ENCODE measurements at places on chromosomes 1 and 21.

DNA sequence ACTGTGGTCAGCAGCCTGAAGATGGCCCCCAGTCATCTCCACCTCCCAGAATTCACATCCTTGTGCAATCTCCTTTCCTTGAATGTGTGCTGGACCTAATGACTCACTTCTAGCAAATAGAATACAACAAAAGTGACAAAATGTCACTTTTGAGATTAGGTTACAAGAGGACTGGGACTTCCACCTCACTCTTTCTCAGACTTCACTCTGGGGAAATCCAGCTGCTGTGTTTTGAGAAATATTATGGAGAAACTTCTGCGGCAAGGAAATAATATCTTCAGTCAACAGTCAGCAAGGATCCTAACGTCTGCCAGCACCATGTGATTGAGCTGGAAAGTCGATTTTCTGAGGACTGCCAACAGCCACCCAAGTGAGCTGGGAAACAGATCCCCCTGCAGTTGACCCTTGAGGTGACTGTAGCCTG is 70.5 kb upstream of the GADD45A start:
- no peak for DNase-seq

DNA sequence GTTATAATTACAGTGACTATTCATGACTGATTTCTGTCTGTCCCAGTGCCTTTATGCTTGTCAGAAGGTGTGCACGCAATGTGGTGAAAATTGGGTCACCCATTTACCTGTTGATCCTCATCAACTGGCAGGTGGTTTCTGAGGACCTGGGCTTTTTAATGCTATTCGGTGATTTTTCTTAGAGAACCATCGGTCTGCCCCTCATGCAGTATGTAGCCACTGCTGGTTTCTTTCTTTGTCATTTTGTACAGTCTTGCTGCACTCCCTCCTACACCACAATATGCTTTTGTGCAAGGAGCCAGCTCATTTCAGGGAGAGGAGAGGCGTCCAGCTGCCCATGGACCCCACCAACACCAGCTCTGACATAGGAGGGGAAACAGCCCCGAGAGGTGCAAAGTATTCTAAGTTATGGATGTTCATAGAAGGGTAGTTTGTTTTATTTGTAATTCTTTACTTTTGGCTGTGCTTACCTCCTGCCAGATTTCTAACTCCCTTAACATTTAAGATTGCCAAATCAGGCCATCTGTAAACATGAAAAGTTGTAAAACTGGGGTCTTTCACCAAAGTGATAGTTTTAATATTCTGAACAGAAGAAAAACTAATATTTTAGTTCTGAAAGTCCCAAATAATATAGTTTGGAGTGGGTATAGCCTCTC is 325.3 kb downstream of the PTBP2 start:
- DNase-seq, result no peak

DNA sequence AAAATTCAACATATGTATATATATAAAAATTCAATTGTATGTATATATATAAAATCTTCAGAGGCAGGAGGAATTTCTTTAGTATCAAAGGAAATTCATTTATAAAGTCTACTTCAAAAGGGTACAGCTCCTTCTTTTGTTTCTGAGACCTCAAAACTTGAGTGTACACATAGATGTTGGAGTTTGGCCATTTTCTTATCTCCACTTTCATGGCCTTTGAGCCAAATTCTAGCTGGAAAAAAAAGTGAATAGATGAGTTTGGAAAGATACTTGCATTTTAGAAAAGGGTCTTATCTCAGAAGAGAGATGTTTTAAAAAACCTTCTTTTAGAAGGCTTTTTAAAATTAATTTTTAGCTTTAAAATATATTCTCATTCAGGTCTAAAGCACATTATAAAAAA is 103.2 kb downstream of the ATF6 start:
- no peak for DNase-seq

GRCh38 chr21:14403681-14404318 is 20.9 kb upstream of the HSPA13 start:
- peak; percentile 0 for DNase-seq

DNA sequence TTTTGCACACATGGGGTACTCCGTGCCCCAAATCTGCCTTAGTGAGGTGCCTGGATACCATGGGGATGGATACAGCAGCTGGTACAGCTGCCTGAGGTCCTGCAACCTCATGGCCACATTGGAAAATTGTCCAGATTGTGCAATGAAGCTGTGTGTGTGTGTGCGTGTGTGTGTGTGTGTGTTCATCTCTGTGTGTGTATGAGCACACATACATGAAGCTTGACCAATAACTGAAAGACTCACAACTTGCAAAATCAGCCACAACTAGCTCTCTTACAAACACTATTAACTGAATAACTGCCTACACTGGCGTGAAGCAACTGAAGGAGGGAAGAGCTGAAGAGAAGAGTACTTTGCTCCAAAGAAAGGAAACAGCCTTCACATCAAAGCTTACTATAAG is 78.1 kb downstream of the ERG start:
- no peak for DNase-seq

DNA sequence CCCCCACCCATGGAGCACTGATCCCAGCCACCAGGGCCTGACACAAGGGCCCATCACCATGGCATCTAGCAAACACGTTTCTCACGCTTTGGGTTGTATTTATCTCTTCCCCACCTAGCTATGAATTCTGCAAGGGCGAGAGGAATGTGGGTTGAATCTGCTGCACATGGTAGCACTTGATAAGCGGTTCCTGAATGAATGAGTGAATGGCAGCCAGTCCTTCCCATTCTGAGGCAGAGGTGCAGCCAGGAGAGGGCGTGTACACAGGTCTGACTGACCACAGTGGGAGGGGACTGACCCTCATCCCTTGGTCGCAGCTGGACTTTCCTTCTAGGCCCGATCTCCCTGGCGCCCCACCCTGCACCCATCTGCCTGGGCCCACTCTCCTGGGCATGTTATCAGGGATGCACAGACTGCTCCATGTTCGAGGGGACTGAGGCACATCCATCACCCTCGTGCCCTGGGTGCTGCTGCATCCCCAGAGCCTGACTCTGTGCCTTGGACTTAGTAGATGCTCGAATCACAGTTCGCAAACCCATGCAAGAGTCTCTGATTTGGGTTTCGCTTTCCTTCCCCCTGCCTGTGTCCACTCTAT is 1.0 kb downstream of the RD3 start:
- DNase-seq, result no peak

- DNase-seq, result no peak
Observed at GRCh38 chr21:37367703-37368540, 1.3 kb downstream of the DYRK1A start.

- DNase-seq, result peak; percentile 58
Observed at GRCh38 chr21:42021371-42022090, 11.4 kb upstream of the ZBTB21 start.

DNA sequence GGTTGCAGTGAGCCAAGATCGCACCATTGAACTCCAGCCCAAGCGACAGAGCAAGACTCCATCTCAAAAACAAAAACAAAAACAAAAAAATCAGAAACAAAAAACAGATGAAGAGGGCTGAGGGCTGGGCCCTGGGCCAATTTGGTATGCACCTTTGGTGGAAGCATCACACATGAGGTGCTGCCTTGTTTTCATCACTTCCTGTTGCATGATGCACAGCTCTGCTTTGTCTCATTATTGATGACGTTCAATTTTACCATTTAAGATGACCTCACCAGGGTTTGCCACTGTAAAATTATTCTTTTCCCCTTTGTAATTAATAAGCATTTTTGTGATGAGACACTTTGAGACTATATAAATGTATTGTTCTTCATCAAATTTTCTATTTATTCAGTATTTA is 9.8 kb upstream of the IFNAR2 start:
- no peak for DNase-seq

- no peak for DNase-seq
Observed at GRCh38 chr1:178282949-178283367, 189.1 kb downstream of the RASAL2 start.

DNA sequence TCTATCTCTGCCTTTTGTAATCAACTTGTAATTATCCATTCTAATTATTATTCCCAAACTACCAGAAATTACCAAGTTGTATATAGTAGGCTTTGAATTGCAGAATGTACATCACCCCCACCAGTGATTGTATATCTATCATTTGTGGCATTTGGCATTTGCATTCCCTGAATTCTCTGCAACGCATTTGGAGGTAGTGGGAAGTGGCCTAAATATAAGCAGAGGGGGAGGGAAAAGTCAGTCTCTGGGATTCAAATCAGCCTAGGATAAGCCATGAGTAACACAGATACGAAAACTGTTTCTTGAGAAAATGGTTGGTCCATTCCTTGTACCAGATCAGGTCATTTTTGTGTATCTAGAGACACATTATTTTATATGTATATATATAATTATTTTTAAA is 20.7 kb downstream of the DDX20 start:
- DNase-seq, result no peak

- DNase-seq, result no peak
Observed at GRCh38 chr1:168643152-168643551, 66.7 kb downstream of the XCL1 start.

DNA sequence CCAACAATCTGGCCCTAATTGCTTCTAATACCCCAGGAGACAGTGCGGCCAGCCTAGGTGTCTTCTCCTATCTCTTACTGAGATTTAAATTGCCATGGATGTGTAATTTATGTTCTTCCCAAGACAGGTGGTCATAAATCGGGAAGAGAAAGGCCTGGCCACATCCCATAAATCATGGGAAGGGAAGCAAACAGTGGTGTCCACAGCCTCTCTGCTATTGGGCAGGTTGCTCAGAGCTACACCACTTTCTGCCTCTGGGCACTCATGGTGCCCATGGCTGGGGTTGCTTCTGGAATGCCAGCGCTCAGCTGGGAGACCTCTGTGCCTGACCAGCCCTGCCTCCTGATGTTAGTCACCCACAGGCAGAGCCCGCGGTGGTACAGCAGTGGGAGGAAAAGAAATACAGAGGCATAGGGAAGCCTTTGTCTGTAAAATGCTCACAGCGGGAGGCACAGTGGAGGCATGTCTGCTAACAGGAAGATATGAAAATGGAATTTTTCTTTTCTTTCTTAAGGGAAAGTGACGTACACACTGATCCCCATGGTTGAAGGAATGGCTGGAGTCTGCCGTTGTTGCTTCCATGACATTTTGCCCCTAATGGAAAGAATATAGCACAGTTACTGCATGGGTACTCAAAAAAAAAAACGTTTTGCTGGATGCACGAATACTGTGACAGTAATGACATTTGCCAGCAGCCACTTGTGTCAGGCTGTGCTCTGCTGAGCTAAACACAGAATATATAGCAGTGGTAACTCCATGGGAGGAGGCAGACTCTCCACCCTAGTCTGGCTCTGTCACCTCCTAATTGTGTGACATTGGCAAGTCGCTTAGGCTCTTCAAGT is 21.9 kb downstream of the MTARC1 start:
- no peak for DNase-seq

DNA sequence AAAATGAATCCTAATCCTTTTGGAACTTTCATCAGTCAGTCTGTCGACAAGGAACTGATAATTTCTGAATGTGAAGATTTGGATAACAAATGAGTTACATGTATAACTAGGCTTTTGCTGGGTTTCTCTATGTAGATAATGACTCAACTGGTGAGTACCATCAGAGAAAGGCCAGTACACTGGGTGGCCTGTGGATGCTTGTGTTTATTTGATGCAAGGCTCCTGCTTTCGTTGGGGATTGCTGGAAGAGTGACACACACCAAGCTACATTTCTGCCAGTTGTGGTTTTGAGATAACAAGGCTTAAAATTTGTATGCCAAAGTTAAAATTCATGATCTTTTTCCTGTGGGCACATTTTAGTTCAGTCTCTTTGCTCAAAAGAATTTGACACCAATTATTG is 115.7 kb upstream of the UBE2U start:
- no peak for DNase-seq

- DNase-seq, result no peak
Observed at GRCh38 chr1:38424677-38425076, 378.1 kb upstream of the POU3F1 start.

DNA sequence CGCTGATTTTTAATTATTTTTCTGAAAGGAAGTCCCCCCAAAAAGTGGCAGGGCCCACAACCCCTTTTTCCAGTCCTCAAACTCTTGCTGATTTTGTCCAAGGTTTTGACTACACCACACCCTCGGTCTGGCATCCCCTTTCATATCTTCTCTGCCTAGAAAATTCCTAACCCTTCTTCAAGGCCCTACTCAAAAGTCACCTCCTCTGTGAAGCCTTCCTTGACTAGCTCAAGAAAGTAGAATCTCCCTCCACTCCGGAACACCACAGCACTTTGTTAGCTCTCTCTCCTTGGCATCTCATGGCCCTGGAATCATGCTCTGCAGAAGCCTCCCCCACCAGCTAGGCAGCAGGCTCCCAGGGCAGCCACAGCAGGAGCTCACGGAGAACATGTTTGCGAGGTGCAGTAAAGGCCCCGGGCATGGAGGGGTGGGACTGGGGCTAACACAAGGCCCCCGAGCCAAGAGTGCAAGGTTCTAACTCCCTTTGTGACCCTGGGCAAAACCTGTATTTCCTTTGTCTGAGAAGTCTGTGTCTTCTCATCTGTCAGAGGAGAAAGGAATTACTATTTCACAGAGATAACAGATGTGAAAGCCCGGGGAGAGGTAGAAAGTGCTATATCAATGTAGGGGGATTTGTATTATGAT is 17.7 kb upstream of the S100A7 start:
- DNase-seq, result peak; percentile 58

- DNase-seq, result no peak
Observed at GRCh38 chr1:226960944-226961765, 21.1 kb downstream of the COQ8A start.

GRCh38 chr1:224502459-224503160 is 68.0 kb upstream of the WDR26 start:
- peak; percentile 98 for DNase-seq

DNA sequence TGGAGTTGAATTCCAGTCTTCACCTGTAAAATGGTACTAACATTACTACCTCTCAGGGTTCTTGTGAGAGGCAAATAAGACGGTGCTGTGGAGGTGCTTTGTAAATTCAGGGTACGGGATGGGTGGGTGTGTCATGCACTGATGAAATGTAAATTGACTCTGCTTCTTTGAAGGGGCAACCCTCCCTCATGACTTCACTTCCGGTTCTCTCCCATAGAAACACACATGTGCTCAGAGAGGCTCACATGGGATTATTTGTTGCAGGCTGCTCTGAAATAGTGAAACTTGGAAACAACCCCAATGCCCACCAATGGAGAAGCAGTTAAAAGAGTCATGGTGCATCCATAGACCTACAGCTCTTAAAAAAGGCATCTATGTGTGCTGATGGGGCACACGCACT is 44.9 kb upstream of the SCMH1 start:
- DNase-seq, result no peak

DNA sequence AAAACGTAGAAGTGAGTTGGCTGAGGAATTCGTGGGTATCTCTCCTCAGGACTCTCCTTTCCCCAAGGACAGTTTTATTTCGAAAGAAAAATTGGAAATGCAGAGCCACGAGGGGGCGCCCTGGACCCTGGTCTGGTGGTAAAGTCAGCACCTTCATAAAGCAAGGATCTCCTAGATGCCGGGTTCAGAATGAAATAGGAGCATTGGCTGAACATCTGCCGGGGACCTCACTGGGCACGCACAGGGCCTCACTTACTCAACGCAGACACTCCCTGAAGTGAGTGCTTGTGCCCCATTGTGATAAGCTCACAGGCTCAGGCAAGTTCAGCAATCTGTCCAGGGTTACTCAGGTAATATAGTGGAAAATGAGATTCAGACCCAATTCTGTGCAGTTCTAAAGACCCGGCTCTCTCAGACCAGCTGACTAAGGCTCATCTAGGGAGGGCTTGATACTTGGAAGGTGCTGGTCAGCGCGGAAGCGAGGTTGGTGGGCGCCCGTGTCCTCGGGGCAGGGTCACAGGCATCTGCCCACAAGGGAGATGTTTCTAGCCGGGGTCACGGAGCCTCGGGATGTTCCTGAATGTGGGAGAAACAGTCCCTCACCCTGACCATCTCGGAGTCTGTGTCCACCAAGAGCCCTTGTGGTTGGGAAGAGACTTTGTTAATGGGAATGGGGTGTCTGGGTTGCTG is 55.7 kb upstream of the ETV3 start:
- peak; percentile 66 for DNase-seq

GRCh38 chr1:159341736-159342135 is 39.6 kb downstream of the FCER1A start:
- DNase-seq, result no peak

Data from NCI-H2081 (cell line).